ENCODE measurements at places on chromosomes 3 and 15.

DNA sequence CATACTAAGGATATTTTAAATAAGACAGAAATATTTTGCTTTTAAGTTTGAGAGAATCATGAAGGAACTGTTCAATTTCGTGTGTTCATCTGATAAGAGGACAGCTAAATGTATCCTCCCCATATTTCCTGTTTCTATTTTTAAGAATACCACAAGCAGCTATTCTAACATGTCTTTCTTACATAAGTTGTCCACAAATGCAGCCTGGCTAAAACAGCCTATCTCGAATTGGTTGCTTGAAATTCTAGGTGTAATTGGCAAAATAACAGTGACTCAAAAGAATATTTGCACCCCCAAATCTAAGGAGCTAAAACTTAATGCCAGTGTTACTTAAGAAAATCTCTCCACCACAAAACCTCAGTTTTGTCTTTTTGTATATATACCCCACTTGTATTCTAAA lies 35.0 kb downstream of the BTLA start:
- DNase-seq, result no peak

- DNase-seq, result peak; percentile 66
Measured at GRCh38 chr3:53677413-53677812, 168.8 kb downstream of the CHDH start.

DNA sequence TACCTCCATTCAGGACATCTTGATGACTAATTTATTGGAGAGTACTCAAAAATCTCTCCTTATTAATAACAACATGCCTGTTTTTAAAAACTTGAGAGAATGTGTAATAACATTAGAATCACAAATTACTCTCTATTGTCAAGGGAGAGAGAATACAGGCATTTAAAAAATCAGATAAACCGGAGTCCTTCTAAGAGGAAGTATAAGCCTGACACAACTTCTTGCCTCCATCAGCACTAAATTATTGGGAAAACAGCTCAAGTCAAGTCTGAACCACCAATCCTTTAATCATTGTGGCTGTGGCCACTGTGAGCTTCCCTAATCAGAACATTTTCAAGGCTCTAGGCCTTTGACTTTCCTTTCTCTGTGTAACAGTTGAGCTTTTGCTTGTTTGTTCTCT lies 38.0 kb downstream of the SSR3 start:
- DNase-seq, result no peak

DNA sequence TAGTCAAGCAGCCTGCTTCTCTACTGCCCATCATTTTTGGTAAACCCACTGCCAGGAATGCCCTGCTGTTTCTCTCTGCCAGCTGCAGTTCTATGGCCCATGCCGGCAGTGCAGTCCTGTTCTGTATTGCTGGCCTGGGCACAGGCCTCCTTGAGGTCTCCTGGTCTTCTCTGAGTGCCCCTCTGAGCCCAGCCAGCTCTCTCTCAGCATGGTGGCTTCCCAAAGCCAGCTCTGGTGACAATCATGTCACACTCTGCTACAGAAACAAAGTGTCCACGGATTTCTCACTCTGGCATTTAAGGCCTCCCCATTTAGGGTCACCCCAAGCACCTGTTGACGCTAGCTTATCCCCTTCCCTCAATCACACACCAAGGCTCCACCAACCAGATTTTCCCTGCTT lies 24.5 kb downstream of the SRPRB start:
- DNase-seq, result no peak

DNA sequence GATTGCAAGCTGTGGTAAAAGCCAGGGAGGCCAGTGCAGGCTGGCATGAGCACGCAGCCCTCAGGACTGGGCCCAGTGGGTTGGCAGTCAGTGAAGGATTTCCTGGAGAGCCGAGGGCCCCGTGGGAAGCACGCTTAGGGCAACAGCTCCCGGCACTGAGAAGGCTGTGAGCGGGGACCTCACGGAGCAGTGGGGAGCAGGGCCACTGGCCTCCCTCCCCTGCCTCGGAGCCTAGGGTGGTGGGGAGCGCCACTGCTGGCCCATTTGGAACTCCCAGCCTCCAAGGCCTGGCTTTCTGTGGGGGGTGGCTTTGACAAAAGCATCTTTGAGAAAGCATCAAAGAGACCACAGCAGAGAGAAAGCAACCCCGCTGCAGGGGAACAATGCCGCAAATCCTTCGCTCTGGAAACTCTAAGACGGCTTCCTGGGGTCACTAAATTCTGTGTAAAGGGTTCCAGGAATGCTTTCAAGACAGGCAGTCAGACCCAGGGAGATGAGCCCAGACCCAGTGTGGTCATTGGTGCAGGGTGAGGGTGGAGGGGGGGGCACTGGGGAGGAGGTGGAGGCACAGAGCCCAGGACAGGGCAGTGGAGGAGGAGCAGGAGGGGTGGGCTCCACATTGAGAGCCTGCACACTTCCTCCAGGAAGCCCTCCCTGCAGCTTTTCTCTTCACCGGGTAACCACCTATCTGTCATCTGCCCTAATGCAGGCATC lies 9.5 kb upstream of the APBA2 start:
- DNase-seq, result no peak

GRCh38 chr3:127938800-127939199 lies 23.8 kb downstream of the KBTBD12 start:
- DNase-seq, result no peak

DNA sequence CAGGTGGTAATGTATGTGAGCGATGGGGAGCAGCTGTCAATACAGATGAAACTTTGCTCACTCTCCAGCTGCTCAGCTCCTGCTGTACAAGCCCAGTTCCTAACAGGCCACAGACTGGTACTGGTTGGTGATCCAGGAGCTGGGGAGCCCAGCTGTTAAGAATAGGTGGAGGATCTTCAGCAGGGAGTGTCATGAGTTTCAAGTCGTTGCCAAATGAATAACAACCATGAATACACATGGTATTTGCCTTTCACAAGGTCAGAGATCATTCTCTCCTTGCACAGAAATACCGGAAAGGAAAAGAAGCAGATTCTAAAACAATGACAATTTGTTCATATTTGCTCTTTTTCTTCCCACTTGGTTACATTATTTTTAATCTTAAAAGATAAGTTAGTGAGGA lies 5.1 kb downstream of the PLSCR1 start:
- no peak for DNase-seq

GRCh38 chr15:60895986-60896385 lies 333.1 kb downstream of the RORA start:
- no peak for DNase-seq

DNA sequence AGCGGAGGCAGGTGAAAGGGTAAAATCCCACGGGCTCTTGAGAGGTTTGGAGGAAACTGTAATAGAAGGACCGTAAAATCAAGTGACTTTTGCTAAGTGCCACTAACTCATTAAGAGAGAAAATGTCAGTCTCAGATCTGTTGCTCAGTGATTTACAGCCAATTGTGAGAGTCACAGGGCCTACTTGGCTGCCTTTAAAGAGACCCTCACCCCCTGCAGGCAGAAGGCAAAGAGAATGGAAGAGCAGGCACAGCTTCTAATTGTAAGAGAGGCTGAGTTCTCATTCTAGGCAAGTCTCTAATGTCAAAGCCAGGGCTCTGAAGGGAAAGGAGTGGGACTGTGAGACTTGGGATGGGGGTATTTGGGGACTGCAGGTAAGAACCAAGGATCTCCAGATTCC lies 9.3 kb upstream of the SYNM start:
- DNase-seq, result no peak

GRCh38 chr3:45143673-45144671 lies 2.2 kb downstream of the CDCP1 start:
- DNase-seq, result no peak

DNA sequence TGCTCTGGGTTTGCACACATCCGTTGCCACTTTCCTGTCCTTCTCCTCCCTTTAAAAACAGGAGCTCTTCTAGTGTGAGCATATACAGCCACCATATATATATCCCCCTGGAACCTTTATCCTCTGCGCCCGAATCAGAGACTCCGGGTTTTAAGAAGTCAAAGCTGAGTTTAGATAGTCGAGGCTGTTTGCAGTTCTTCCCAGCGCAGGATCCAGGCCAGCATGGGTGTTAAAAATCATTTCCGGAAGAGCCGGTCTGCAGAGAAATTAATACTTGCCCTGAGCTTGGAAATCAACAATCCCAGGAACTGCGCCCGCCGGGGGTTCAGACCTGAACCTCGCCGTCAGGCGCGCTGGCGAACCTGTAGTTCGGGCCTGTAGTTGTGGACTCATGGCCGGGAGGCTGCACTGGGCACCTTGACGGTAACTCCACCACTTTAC lies 2.3 kb downstream of the SHOX2 start:
- DNase-seq, result no peak

DNA sequence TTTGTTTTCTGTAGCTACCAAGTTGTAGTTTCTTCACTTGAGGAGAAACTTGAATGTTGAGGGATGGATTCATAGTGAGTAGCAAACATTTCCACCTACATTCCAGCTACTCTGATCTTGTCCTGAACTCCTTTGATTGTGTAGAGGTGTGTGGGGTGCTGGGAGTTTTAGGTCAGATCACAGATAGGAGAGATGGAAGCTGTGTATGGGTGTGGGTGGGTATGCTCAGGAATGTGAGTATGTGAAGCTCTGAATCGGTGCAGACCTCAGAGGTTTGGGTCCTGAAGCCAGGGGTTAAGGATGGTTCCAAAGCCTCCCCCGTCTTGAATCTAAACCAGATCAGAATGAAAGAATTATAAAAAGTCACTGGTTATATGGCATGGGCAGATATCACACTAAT lies 52.6 kb upstream of the VILL start:
- DNase-seq, result no peak

GRCh38 chr3:158842976-158843375 lies 41.1 kb downstream of the MFSD1 start:
- no peak for DNase-seq

- DNase-seq, result no peak
Measured at GRCh38 chr3:75985432-75985831, 200.1 kb upstream of the ZNF717 start.

GRCh38 chr3:33467786-33468185 lies 27.6 kb upstream of the UBP1 start:
- no peak for DNase-seq

- DNase-seq, result peak; percentile 98
Measured at GRCh38 chr3:133457025-133457424, 57.2 kb downstream of the BFSP2 start.

- DNase-seq, result peak; percentile 78
Measured at GRCh38 chr15:50145451-50145872, 26.4 kb upstream of the ATP8B4 start.

- DNase-seq, result no peak
Measured at GRCh38 chr3:87706176-87706575, 352.6 kb downstream of the CGGBP1 start.

GRCh38 chr3:50146316-50146901 lies 8.7 kb upstream of the SEMA3F start:
- no peak for DNase-seq

DNA sequence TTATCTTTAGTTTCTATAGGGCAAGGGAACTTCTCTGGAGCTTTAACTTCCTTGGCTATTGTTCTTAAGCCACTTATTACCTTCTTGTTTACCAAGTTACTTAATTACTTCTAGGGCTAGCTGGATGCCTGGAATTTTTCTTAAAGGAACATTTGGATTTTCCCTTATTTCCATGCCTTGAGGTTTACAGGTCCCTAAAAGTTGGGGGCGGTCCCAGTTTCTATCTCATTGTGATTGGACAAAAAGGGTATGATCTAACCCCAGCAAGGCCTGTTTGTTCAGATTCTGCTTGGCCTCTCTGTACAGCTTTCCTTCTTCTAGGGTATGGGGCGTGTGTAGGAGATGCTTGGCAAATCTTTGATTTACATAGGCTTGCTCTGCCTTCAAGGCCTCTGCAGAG lies 17.4 kb downstream of the PDHB start:
- DNase-seq, result peak; percentile 68

- DNase-seq, result no peak
Measured at GRCh38 chr15:74608786-74609185, 6.8 kb upstream of the CLK3 start.

DNA sequence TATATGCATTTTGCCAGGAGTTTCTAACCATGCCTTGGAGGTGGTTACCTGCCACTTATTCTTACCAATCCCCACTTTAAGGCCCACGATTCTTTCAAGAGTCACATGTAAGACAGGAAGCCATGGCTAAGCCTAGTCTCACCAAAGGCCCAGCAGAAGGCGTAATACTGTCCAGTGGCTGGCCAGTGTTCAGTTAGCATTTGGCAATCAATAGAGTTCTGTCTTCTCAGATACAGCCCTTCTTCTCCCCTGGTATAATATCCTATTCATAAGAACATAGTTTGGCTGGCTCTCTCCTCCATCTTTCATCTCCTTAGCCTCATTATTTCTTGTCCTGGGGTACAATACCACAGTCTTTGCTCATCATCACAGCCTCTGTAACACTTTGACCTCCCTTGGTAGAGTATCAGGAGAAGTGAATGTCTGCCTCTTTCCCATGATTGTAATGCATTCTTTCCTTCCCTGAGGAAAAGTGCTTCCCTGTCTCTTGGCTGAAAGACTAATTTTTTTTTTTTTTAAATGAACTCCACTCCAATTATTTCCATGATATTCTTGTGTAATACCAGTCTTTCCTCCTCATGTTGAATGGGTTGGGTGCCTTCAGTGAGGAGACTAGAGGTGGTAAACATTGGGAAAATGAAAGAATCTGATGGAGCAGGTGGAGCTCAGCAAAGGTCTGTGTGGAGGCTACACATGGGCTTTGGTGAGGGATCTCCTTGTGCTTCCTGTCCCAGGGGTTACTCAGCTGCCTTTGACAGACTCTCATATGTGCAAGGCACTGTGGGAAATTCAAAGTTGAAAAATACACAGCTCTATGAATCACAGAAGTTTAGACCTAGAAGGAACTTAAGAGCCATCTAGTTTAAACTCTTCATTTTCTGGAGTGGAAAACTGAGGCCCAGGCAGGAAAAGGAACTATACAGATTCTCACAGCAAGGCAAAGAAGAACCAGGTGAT lies 218.2 kb downstream of the P3H2 start:
- no peak for DNase-seq

DNA sequence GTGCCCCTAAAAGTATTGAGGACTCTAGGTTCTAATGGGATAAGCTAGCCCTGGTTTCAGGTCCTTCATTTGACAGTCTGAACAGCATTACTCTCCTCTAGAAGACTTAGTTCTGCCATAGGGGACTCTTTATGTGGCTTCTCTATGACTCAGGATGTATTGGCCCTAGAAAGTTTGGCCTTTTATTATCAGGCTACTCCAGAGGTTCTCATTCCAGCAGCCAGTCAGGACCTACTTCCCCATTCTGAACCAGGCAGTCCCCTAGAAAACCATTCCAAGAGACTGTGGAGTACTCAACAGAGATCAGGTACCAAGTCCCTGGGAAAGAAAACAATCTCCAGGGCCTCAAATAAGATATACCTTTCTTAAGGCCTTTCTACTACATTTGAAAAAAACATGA lies 157.9 kb upstream of the TSPAN3 start:
- no peak for DNase-seq

DNA sequence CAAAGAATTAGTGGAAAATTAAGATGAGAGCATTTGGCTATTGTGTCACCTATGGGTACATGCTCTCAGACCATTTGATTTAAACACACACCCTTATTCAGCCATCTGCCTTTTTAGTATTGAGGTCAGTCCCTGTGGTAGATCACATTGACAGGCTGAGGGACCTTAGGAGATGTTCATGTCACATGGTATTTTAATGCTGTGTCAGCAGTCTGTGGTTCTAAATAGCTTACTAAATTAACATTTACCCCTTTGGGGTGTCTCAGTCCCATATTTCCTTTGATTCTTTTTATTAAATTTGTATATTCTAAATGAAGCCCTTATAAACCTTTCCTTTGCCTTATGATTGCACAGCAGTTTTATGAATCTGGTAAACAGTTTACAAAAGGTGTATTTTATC lies 2.3 kb downstream of the RBM5 start:
- no peak for DNase-seq

All from T47D (cell line).